ENCODE measurements at places on chromosomes 13 and 19. TPM values are rescaled to one million over a fixed set of nuclear protein-coding genes. Genes with fewer than 3 reads are reported as not detected.

CCNA1 gene
- 0.69 TPM for total RNA-seq

DNA sequence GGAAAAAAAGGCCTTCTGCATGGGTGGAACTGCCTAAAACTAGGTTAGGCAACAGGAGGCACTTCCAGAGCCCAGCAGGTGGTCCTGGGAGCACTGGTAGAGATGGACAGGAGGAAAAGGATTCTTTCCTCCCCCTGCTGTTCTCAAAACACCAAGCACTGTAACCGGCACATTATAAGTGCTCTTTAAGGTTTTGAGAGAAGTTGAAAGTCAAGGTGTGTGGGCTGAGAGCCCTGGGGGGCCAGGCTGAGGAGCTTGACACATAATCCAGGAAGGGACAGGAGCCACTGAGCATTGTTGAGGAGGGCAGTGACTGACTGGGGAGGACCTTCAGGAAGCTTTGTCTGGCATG lies 32.3 kb downstream of the SPATA13 start:
- no peaks in the 10 kb centered on the region for H3K36me3 ChIP-seq
- H3K4me3 ChIP-seq = no peak overlapping the region
- DNase-seq = no peak
- H3K27me3 ChIP-seq = no peaks in the 10 kb centered on the region
- no peak overlapping the region for H3K27ac ChIP-seq
- no peaks in the 10 kb centered on the region for H3K4me1 ChIP-seq

DNA sequence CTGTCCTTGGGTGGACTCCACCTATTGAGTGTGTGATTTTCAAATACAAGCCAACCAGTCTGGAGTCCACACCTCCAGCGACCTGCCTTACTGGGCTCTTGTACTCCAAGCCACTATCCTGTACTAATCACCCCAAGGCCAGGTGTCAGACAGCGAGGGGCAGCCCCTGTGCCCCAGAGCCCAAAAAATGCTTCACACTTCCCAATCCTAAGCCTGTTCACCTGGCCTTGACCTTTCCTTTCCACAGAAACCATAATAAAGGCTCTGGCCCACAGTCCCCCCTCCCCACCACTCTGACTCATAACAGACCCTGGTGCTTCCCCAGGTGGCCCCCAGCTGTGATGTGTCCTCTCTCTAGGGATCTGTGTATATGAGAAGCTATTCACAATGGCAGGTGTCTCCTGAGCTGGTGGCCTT lies 3.9 kb downstream of the CD209 start:
- H3K36me3 ChIP-seq = no peaks in the 10 kb centered on the region
- H3K27ac ChIP-seq = no peak overlapping the region
- no peak overlapping the region for H3K4me3 ChIP-seq
- peaks cover 9% of the 10 kb centered on the region for H3K27me3 ChIP-seq
- no peaks in the 10 kb centered on the region for H3K4me1 ChIP-seq
- no peak for DNase-seq

C19orf85 gene
- not detected for total RNA-seq

CDX2 gene
- total RNA-seq = not detected

DNA sequence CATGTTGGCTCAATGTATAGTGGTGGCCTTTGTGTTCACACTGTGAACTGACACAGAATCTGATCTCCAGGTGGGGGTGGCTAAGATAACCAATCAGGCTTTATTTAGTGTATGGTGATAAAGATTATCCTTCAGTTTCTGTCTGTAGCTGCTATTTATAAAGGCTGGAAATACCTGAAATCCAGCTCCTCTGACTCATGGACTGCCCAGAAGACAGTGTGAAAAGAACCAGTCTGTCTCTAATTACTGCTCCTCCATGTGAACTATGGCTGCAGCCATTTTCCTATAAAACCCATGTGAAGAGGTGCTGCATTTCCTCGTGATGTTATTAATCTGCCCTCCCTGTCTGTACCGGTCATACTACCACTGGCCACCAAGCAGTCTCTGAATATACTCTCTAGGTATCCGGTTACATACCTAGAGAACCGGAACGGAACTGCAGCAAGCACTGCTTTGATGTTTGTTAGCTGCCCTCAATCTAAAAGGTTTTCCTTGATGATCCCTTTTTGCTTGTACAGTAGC lies 238.0 kb downstream of the LHFPL6 start:
- DNase-seq = no peak
- H3K4me1 ChIP-seq = peaks cover 13% of the 10 kb centered on the region
- no peak overlapping the region for H3K4me3 ChIP-seq

DNA sequence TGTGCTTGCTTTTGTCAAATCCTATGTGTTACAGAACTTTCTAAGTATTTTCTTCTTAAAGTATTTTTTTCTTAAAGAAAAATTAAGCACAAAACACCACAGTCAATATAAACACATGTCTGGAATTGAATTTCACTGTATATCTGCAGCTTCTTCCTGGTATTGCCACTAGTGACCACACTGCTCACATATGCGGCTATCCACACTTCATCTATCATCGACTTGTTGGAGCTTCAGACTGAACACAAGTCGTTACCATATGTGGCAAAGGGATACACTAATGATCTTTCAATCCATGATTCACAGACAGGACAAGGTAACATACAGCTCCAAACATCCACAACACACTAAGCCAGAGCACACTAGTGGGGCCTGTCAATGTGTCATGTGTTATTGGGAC lies 498.4 kb upstream of the ARGLU1 start:
- H3K4me3 ChIP-seq = no peak overlapping the region
- H3K27me3 ChIP-seq = no peaks in the 10 kb centered on the region
- no peaks in the 10 kb centered on the region for H3K36me3 ChIP-seq
- H3K27ac ChIP-seq = no peak overlapping the region

ZNF536 gene
- 10.1 TPM for total RNA-seq

PLK5 gene
- not detected for total RNA-seq

MEDAG gene
- total RNA-seq = 14.2 TPM

NANOS3 gene
- 0.83 TPM for total RNA-seq

DNA sequence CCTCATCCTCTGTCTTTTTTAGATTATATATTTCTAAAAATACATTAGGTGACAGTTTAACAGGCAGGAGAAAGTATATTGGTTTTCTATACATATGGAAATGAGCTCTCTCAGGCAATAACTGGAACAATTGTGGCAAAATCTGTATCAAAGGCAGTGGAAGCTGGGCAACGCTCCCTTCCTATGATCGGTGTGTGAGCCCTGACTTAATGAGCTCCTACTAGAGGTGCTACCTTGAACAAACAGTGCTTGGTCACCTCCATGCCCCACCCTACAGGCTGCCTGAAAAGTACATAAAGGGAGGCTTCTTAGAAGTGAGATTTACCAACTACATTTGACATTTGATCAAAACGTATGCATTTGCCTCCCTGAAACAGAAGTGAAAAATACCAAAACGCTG lies 185.3 kb downstream of the EFNB2 start:
- no peak overlapping the region for H3K4me3 ChIP-seq
- no peak for DNase-seq
- H3K27me3 ChIP-seq = no peaks in the 10 kb centered on the region
- no peaks in the 10 kb centered on the region for H3K36me3 ChIP-seq
- no peak overlapping the region for H3K27ac ChIP-seq
- H3K4me1 ChIP-seq = peaks cover 9% of the 10 kb centered on the region

ZNF296 gene
- not detected for total RNA-seq

- H3K4me1 ChIP-seq = no peaks in the 10 kb centered on the region
- no peak for DNase-seq
- no peak overlapping the region for H3K27ac ChIP-seq
Measured at GRCh38 chr13:81916461-81916860, 1575.5 kb upstream of the SPRY2 start.

GRCh38 chr13:43129066-43129465 lies 105.7 kb downstream of the DNAJC15 start:
- peaks cover 5% of the 10 kb centered on the region for H3K4me1 ChIP-seq

GRCh38 chr13:112172641-112173251 lies 105.8 kb downstream of the SOX1 start:
- no peak overlapping the region for H3K4me3 ChIP-seq
- no peaks in the 10 kb centered on the region for H3K36me3 ChIP-seq
- no peaks in the 10 kb centered on the region for H3K4me1 ChIP-seq
- no peak overlapping the region for H3K27ac ChIP-seq
- no peaks in the 10 kb centered on the region for H3K27me3 ChIP-seq

GRCh38 chr19:5588906-5589676 lies 21.3 kb upstream of the TINCR start:
- H3K27ac ChIP-seq = no peak overlapping the region
- peaks cover 81% of the 10 kb centered on the region for H3K36me3 ChIP-seq
- H3K27me3 ChIP-seq = no peaks in the 10 kb centered on the region
- H3K4me1 ChIP-seq = no peaks in the 10 kb centered on the region
- no peak overlapping the region for H3K4me3 ChIP-seq
- no peak for DNase-seq

DNA sequence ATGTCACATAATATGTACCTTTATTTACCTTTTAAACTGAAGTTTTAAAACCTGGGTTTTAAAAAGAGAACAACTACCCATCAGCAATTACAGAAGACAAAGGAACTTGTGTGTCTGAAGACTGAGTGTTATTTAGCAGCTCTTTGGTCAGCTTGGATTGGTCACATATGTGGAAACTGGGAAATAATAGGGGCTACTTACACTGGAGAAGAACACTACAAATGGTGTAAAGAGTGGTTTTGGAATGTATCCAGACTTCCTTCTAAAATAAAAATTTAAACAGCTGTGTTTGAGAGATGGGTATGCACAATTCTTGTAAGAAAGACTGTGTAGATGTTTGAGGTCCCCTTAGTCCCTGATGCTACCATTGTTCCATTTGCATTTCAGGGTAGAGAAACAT lies 13.3 kb downstream of the TNFRSF19 start:
- H3K36me3 ChIP-seq = no peaks in the 10 kb centered on the region
- H3K4me3 ChIP-seq = no peak overlapping the region
- H3K4me1 ChIP-seq = peaks cover 21% of the 10 kb centered on the region
- H3K27me3 ChIP-seq = no peaks in the 10 kb centered on the region

DNA sequence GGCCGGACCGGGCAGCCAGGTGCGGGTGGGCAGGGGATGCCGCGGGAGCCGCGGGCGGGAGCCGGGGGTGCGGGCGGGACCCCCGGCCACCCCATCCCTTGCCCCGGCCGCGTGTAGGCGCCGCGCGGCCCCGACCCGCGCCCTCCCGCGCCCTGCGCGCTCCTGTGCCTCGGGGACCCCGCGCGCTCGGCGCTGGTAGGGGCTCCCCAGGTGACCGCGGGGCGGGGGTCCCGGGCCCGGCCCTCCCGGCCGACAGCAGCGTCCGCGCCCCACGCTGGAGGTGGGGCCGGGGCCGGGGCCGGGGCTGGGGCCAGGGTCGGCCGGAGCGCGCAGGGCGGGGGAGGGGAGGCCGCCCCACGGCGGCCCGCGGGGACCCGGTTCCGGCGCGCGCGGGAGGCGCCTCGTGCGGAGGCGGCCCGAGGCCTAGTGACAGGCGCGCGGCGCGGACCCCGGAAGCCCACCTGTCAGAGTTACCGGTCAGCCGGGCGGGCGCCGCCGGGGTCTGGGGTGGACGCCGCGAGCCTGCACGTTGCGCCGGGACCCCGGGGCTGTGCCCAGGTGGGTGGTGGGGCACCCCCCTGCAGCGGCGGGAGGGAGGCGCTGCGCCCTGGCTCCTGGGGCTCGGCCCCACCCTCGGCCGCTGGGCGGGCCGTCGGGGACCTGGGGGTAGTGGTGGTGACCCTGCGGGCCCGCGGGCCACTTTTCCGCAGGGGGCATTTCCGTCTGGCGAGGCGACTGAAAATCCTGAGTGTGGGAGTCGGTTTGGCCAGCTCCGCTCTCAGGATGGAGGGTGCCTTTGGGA lies 518 bp downstream of the TFDP1 start:
- peak overlapping the region; percentile 76 for H3K4me3 ChIP-seq
- DNase-seq = peak; percentile 25
- H3K27ac ChIP-seq = no peak overlapping the region
- peaks cover 4% of the 10 kb centered on the region for H3K4me1 ChIP-seq
- peaks cover 3% of the 10 kb centered on the region for H3K36me3 ChIP-seq

ZNF599 gene
- total RNA-seq = 3.1 TPM

UBE2L5 gene
- not detected for total RNA-seq

HIPK4 gene
- total RNA-seq = not detected

DNA sequence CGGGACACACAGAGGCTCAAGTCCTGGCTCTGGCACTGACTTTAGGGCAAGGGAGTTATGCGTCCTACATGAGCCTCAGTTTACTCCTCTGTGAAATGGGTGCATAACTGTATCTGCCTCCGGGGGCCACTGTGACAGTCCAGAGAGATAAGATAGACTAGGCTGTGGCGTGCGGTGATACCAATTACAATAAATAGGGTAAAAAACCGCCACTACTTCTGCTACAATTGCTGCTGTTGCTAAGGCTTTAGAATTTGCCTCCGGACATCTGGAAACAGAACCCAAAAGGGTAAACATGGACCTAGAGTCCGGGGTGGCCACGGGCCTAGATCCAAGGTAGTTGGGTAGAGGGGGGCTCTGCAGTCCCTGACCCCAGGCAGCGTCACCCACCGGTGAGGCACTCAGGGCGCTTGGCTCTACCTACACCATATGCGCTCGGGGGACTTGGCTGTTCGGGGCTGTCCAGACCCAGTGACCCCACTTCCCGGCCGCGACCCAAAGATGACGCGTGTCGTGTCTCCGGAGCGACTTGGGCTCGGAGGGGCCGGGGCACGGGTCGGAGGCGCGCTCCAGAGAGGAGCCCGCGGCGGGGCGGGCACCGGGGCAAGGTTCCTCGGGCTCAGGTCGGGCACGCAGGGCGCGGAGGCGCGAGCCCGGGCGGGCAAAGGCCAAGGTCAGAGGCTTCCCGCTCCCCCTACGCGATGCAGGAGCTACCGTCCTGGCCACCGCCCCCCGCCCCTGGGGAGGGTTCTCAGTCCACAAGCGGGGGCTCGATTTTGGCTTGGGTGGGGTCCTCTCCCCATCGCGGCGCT lies 1.1 kb downstream of the INSR start:
- H3K27me3 ChIP-seq = no peaks in the 10 kb centered on the region
- H3K4me1 ChIP-seq = peaks cover 35% of the 10 kb centered on the region
- H3K4me3 ChIP-seq = peak overlapping the region; percentile 96
- H3K27ac ChIP-seq = peak overlapping the region; percentile 98

DNA sequence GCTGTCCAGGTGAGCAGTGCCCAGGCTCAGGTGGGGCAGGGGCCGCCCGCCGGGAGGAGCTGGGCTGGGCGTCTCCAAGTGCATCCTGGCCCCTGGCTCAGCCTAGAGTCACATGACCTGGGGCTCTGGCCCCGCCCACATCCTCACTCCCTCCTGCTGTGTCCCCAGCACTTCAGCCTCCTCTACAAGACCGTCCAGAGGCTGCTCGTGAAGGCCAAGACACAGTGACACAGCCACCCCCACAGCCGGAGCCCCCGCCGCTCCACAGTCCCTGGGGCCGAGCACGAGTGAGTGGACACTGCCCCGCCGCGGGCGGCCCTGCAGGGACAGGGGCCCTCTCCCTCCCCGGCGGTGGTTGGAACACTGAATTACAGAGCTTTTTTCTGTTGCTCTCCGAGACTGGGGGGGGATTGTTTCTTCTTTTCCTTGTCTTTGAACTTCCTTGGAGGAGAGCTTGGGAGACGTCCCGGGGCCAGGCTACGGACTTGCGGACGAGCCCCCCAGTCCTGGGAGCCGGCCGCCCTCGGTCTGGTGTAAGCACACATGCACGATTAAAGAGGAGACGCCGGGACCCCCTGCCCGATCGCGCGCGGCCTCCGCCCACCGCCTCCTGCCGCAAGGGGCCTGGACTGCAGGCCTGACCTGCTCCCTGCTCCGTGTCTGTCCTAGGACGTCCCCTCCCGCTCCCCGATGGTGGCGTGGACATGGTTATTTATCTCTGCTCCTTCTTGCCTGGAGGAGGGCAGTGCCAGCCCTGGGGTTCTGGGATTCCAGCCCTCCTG lies 16.8 kb upstream of the CELF5 start:
- no peak for DNase-seq
- no peak overlapping the region for H3K27ac ChIP-seq
- no peak overlapping the region for H3K4me3 ChIP-seq
- H3K4me1 ChIP-seq = no peaks in the 10 kb centered on the region
- H3K27me3 ChIP-seq = no peaks in the 10 kb centered on the region
